Left ventricle myocardium inferior (tissue), 1 donor: ENCODE measurements at places on chromosomes 12 and 14. TPM values are rescaled to one million over a fixed set of nuclear protein-coding genes. Genes with fewer than 3 reads are reported as not detected.

DNA sequence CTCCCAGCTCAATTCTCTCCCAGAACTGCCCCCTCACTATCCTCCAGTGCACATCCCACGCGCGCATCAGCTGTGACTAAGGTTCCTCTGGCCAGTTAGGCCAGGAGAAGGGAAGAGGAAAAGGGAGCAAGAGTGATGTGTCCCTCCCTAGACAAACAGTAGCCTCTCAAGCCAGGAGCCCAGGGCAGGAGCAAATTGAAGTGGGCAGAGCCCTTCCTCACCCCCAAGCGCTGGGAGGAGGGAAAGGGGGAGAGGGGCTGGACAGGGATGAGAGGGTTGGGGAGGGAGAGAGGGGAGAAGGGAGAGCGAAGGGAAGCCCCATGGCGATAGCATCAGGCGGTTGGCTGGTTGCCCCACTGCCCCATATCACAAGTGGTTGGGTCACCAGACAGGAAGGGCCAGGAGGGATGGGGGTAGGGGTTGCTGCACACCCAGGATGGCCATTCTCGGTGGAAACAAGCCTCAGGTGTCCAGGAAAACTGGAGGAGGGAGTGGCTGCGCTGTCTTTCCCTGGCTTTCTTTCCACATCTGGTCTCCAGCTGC is 1.1 kb downstream of the CD63 start:
- peaks cover 40% of the 10 kb centered on the region for H3K36me3 ChIP-seq
- peak overlapping the region; percentile 98 for H3K27ac ChIP-seq
- peak; percentile 63 for DNase-seq
- peak overlapping the region; percentile 91 for H3K4me3 ChIP-seq
- peaks cover 74% of the 10 kb centered on the region for H3K4me1 ChIP-seq
- H3K27me3 ChIP-seq = no peaks in the 10 kb centered on the region

- peaks cover 9% of the 10 kb centered on the region for H3K4me1 ChIP-seq
- H3K36me3 ChIP-seq = no peaks in the 10 kb centered on the region
- H3K27me3 ChIP-seq = peaks cover 10% of the 10 kb centered on the region
- no peak overlapping the region for H3K27ac ChIP-seq
Observed at GRCh38 chr14:54332490-54332889, 64.3 kb upstream of the CDKN3 start.

- peak overlapping the region; percentile 93 for H3K27ac ChIP-seq
- peak; percentile 52 for DNase-seq
- peaks cover 51% of the 10 kb centered on the region for H3K4me1 ChIP-seq
- H3K27me3 ChIP-seq = peaks cover 51% of the 10 kb centered on the region
- peak overlapping the region; percentile 70 for H3K4me3 ChIP-seq
Observed at GRCh38 chr14:24368562-24369252, 723 bp downstream of the NFATC4 start.

DNA sequence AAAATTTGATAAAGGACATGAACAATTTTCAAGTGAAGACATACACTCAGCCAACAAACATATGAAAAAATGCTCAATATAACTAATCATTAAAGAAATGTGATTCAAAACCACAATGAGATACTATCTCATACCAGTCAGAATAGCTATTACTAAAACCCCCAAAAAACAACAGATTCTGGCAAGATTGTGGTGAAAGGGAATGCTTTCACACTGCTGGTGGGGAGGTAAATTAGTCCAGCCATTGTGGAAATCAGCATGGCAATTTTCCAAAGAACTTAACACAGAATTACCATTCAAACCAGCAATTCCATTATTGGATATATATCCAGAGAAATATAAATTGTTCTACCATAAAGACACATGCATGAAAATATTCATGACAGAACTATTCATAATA is 18.7 kb upstream of the TAS2R14 start:
- no peak overlapping the region for H3K27ac ChIP-seq
- H3K36me3 ChIP-seq = no peaks in the 10 kb centered on the region
- H3K27me3 ChIP-seq = no peaks in the 10 kb centered on the region
- DNase-seq = no peak
- H3K4me1 ChIP-seq = no peaks in the 10 kb centered on the region

RHEBL1 gene
- total RNA-seq = not detected

DNA sequence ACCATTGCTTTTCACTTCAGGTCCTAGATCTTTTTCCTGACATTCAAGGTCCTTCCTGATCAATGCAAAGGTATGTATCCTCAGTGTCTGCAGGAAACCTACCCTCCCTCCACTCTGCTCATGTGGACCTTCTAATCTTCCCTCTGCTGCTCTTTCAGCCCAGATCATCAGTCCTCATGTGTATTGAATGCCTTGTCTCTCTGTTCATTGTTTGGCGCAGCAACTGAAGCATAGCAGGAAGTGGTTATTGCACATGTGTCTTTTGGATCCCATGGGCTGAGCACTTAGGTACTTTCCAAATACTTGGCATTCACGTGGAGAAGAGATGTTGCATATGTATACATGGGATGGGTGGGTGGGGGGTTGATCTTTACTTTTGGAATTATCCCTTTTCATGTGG is 4.3 kb upstream of the NIN start:
- H3K4me3 ChIP-seq = no peak overlapping the region
- no peak overlapping the region for H3K27ac ChIP-seq
- no peaks in the 10 kb centered on the region for H3K36me3 ChIP-seq

DNA sequence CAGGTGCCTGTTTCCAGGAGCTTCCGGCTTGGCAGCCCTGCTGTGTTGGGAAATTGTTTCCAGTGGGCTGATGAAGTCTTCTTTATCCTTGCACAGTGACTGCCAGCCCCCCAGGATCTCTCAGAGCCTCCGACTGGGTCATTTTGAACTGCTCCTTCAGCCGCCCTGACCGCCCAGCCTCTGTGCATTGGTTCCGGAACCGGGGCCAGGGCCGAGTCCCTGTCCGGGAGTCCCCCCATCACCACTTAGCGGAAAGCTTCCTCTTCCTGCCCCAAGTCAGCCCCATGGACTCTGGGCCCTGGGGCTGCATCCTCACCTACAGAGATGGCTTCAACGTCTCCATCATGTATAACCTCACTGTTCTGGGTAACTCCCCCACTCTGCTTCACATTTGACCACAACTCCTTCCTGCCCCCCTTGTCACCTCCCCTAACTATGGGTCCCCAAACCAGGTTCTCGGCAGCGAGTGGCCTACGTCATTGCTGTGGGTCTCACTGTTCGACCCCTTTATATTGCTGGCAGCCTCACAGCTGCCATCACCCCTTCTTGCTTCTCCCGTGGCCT is 2.3 kb downstream of the LAG3 start:
- H3K4me3 ChIP-seq = no peak overlapping the region
- H3K4me1 ChIP-seq = peaks cover 35% of the 10 kb centered on the region
- no peak overlapping the region for H3K27ac ChIP-seq
- no peak for DNase-seq

AKAP3 gene
- 2.7 TPM for total RNA-seq

SERPINA6 gene
- not detected for total RNA-seq

MUCL1 gene
- not detected for total RNA-seq

DNA sequence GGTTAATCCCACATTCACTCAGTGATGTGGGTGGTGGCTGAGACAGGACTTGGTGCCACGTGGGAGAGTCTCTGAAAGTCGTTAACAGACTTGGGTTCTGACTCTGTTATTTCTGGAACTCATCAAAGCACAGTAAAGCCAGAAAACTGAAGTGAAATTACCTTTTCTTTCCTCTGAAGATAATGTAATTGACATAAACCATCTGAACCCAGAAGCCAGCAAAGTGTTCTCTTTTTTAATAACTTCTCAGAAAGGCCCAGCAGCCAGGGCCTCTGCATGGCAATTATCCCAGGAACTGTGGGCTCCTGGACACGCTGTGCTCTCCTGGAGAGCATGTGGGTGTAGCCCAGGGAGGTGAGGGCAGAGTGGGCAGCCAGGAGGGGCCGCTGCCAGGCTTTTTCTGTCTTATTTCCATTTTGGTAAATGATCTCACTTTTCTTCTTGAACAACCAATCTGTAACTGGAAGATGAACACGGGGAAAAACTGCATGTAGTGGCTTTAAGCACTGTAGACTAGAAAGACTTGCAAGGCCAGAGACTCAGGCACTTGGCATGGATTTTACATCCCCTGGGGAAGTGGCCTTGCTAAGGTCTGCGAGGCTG is 444.1 kb upstream of the TMEM132C start:
- peak overlapping the region; percentile 11 for H3K27ac ChIP-seq
- H3K4me3 ChIP-seq = no peak overlapping the region
- peak; percentile 29 for DNase-seq
- H3K4me1 ChIP-seq = peaks cover 6% of the 10 kb centered on the region
